ENCODE measurements at places on chromosomes 2 and 18.
A peak's percentile ranks its signal among the peaks of the same experiment; 100 is the strongest.

- DNase-seq = no peak
These were observed 51.0 kb downstream of the RBMS1 start for GRCh38 chr2:160442603-160443002.

DNA sequence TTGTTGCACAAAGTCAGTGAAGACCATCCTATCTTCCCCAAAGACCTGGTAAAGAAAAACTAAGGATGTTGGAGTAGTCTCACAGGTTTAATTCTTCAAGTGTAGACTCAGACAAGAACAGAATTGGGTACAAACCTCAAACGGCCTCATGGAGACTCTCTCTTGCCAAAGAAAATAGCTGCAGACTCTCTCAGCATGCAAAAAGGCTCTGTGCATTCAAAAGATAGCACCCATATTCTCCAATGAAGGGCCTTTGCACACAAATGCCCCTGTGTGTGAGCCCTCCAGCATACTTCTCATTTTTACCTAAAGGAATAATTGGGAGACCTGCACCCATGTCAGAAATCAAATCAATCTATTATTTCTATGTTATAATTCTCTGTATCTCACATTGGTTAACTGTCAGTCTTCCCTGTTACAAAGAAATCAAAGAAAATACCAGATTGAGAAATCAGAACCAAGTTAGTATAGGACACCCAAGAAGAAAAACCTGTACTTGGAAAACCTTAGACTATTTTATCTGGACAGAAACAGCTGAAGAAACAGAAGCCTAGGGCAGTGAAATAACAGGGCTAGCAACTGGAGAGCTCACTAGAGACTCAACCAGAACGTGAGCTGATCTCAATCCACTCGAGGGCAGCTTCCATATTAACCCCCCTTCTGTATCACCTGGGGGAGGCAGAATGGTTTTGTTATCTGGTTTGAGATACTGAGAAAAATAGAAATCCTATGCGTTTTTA lies 134.7 kb upstream of the DNAJC10 start:
- no peak for DNase-seq

DNA sequence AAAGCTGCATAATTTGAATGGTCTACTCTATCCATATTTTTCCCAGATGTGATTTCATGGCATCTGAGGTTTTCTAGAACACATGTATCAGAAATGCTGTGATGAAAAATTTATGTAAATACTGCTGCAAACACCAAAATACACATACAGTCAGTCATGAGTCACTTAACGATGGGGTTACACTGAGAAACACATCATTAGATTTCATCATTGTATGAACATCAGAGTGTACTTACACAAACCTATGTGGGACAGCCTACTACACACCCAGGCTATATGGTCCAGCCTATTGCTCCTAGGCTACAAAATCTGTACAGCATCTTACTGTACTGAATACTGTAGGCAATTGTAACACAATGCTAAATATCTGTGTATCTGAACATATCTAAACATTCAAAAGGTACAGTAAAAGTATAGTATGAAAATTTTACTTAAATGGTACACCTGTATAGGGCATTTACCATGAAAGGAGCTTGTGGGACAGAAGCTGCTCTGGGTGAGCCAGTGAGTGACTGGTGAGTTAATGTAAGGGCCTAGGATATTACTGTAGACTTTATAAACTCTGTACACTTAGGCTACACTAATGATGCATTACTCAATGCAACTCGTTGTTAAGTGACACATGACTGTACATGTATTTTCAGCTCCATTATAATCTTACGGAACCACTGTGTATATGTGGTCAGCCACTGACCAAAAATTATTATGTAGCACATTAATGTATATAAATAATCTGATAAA lies 33.5 kb downstream of the PNO1 start:
- peak; percentile 49 for DNase-seq

GRCh38 chr2:135005753-135006152 lies 41.5 kb downstream of the MAP3K19 start:
- no peak for DNase-seq

GRCh38 chr18:43774497-43774896 lies 497.2 kb upstream of the SYT4 start:
- no peak for DNase-seq

- no peak for DNase-seq
These were observed 38.4 kb upstream of the ZSWIM2 start for GRCh38 chr2:186887107-186888090.

- no peak for DNase-seq
These were observed 549.9 kb downstream of the CBLN2 start for GRCh38 chr18:71994273-71994672.
